Tibial nerve (tissue), 4 donors: ENCODE measurements at places on chromosomes 5 and 9. TPM values are rescaled to one million over a fixed set of nuclear protein-coding genes. Genes with fewer than 3 reads are reported as not detected.

The SLIT3 gene
- total RNA-seq: 16.6 TPM

The PGM5 gene
- total RNA-seq: 29.1 TPM

The ARHGEF28 gene
- total RNA-seq: 66.0 TPM

The C5orf46 gene
- not detected for total RNA-seq

The GRIA1 gene
- total RNA-seq: 1.5 TPM

The SOHLH1 gene
- total RNA-seq: not detected

The ROR2 gene
- total RNA-seq: 2.1 TPM

The SPARC gene
- total RNA-seq: 2,129 TPM

The MEF2C gene
- total RNA-seq: 32.8 TPM

The RMI1 gene
- 5.2 TPM for total RNA-seq

The NMUR2 gene
- not detected for total RNA-seq

The ADAMTSL2 gene
- total RNA-seq: 31.0 TPM

The ADAMTS6 gene
- total RNA-seq: 5.7 TPM

The PCDHGA6 gene
- 11.8 TPM for total RNA-seq

The MEIKIN gene
- total RNA-seq: not detected

The LCN6 gene
- 56.1 TPM for total RNA-seq

The CBY3 gene
- total RNA-seq: not detected

The ADGRD2 gene
- not detected for total RNA-seq

The KIF27 gene
- total RNA-seq: 11.1 TPM

The GABRA1 gene
- total RNA-seq: not detected

The SEC24A gene
- 17.0 TPM for total RNA-seq

The FGD3 gene
- total RNA-seq: 7.3 TPM

The DBH gene
- 0.22 TPM for total RNA-seq

The GNA14 gene
- 5.7 TPM for total RNA-seq

The FYB1 gene
- total RNA-seq: 25.1 TPM

The EPB41L4A gene
- 18.0 TPM for total RNA-seq

The CKS2 gene
- total RNA-seq: 5.9 TPM

The DMRT3 gene
- total RNA-seq: 0.30 TPM

The SOX30 gene
- not detected for total RNA-seq

The TNFSF8 gene
- 0.84 TPM for total RNA-seq

The TMEM215 gene
- total RNA-seq: 7.5 TPM

The LRRC19 gene
- not detected for total RNA-seq

The GTF3C4 gene
- 16.1 TPM for total RNA-seq

The BTNL3 gene
- total RNA-seq: not detected

The DMXL1 gene
- total RNA-seq: 73.9 TPM
